Daoy (cell line): ENCODE measurements at places on chromosomes 1 and 21. TPM values are rescaled to one million over a fixed set of nuclear protein-coding genes. Genes with fewer than 3 reads are reported as not detected.

Gene RGS2
- total RNA-seq: 7.6 and 7.9 TPM in 2 replicates

- no peak for DNase-seq
Observed at GRCh38 chr1:9197186-9198099, 37.1 kb upstream of the H6PD start.

- DNase-seq: no peak
Observed at GRCh38 chr21:45390831-45391742, 13.9 kb upstream of the COL18A1 start.

GRCh38 chr1:51549016-51549619 is 30.1 kb upstream of the EPS15 start:
- DNase-seq: no peak

GRCh38 chr1:75274920-75275506 is 140.8 kb downstream of the LHX8 start:
- no peak for DNase-seq

DNA sequence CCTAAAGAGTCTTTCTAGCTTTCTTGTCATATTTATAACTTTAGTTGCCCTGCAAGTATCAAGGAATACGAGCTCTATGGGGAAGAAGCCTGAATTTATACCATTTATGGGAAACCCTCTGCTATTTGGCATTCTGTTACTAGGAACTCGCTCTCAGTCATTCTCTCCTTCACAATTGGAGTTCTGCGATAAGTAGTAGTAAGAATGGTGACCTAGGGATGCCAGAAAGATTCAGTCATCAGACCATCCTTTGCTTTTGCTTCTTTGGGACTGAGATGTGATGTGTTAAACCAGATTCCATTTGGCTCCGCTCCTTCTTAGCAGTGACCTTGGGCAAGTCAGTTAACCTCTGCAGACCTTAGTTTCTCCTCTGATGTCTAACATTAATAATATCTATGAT is 256.5 kb downstream of the FGGY start:
- DNase-seq: no peak

DNA sequence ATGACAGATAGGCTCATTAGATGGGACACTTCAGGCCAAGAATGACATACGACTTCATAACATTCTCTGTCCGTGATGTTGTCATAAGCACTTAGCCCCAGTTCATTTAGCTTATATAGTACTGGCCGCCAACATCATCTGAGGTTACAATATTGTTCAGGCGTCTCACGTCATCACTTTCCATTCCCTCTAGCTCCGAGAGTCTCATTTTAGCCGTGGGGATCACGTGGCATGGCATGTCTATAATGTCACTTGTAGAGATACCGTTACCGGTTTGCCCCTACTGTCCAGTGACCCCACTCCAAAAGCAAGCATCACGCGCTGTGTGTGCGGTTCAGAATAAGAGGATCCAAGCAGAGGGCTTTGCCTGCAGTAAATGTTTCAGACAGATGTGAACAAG is 34.6 kb upstream of the HEATR1 start:
- DNase-seq: no peak
